Glutamatergic neuron (in vitro differentiated cells): ENCODE measurements at places on chromosomes 13 and 19.

GRCh38 chr13:80214521-80214991 lies 126.4 kb downstream of the SPRY2 start:
- DNase-seq = peak; percentile 41

DNA sequence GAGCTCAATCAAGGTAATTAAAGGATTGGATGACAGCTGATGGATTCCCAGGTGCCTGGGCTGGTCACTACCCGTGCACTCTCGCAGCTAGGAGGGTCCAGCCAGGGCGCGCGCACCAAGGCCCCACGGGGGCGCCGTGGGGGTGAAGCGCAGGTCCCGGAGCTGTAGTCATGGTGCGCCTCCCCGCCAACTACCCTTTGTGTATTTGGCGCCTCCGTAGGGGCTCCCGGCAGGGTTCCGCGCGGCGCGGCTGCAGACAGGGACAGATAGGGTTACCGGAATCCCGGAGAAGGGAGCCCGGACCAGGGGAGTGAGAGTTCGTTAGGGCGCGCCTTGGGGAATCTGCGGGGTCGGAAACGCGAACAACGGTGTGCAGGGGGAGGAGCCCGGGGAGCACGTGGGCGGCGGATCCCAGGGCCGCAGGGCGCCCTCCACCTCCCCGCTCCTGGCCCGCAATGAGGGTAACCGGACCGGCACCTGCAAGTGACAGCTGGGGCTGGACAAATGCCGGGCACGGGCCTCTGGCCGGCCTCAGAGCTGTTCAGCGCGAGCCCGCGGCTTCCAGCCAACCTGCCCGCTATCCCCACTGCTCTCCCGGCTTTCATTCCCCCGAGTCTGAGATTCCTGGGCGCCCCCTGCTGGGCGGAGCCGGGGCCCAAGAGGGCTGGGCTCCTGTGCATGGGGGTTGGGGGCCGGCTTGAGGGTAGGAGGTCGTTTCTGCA lies 3.4 kb upstream of the PRAM1 start:
- peak; percentile 88 for DNase-seq

- no peak for DNase-seq
These were observed 380.4 kb downstream of the OLFM4 start for GRCh38 chr13:53408847-53409568.

DNA sequence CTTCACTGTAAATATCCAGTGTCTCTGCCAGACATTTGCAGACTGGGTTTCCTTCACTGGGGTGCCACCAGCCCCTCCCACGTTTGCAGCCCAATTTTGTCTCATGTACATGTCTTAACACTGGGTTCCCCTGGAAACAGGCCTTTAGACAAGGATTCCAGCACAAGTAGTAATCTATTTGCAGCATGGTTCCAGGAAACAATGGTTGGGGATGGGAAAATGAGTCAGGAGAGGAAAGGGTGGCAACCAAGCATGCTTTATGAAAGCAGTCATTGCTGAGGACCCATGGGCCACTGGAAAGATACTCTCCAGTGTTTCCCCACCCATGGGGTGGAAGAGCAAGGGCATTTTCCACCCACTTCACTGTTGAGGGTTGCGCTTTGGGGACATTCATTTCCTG lies 53.6 kb upstream of the FARP1 start:
- no peak for DNase-seq

DNA sequence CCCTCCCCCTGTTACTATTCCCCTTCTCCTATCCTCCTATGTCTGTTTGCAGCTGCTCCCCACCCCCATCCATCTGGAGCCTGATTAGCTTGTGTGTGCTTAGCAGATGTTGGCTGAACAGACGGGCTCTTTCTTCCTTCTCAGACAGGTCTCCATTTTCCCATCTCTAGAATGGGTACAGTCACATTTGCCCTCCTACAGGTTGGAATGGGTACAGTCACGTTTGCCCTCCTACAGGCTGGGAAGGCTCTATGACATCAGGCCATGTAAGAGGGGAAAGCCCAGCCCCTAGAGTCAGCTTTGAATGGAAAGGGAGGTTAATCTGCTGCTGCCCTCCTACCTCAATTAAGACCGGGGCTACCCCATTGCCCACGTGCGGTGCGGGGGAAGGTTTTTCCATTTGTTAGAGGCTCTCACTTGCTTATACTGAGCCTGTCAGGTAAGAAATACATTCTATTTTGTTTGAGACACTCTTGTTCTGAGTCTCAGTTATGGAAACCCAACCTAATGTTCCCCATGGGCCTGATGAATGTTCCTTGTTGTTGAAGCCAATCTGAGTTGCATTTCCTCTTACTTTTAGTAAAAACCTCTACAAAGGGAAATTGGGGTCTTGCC lies 2.2 kb upstream of the CLEC17A start:
- no peak for DNase-seq

DNA sequence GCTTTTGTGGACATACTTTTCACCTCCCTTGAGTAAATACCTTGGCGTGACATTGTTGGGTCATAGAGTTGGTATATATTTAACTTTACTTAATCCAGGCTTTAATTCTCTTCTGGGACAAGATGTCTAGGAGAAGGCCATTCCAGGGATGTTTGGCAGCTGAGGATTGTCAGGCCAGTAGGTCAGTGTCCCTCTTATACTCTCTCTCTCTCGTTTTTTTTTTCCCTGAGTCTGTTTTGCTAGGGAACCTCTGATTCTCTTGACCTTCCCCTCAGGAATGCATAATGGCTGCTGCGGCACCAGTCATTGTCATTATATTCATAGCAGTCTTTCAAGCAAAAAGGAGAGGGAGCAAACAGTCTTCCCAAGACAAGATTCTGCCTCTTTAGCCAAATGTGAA lies 48.8 kb downstream of the BICRA start:
- DNase-seq = no peak

DNA sequence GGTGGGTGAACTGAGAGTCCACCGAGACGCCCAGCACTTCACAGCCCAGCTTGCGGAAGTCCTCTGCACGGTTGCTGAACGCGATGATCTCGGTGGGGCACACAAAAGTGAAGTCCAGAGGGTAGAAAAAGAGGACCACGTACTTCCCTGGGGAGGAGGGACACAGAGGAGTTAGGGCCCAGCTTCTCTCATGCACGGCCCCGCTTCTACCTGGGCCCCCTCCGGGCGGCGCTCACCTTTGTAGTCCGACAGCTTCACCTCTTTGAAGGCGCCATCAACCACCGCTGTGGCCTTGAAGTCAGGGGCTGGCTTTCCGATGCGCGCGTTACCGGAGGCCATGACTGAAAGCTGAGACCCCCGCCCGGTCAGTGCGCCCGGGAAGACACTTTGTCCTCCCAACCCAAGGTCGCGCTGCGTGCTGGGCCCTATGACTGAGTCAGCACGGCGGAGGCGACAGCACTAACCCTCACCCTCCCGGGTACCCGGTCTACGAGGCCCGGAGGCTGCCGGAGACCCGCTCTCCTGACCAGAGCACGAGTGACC lies 606 bp downstream of the PRDX2 start:
- peak; percentile 59 for DNase-seq
